ENCODE measurements at places on chromosomes 7 and 10.

- no peak for DNase-seq
Observed at GRCh38 chr10:73512207-73512743, 16.5 kb upstream of the PPP3CB start.

DNA sequence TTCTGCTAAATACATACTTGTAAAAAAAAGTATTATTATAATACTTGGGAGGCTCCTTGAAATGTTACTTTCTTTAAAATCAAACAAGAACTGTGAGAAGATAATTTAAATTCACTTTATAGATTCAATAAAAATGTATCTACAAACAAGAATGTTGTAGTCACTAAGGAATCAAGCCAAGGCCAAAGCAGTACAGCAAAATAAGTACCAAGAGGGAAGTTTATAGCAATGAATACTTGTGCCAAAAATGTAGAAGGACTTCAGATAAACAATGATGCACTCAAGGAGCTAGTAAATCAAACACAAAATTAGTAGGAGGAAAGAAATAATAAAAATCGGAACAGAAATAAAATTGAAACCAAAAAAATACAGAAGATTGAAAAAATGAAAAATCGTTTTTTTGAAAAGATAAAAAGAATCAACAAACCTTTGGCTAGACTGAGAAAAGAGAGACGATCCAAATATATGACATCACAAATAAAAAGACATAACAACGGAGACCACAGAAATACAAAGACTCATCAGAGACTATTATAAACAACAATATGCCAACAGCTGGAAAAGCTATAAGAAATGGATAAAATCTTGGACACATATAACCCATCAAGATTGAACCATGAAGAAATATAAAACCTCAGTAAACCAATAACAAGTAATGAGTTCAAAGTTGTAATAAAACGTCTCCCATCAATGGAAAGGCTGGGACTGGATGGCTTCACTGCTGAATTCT lies 286.0 kb upstream of the TMEM229A start:
- DNase-seq, result peak; percentile 3

- peak; percentile 54 for DNase-seq
Observed at GRCh38 chr7:40008223-40008815, 58.3 kb downstream of the CDK13 start.

DNA sequence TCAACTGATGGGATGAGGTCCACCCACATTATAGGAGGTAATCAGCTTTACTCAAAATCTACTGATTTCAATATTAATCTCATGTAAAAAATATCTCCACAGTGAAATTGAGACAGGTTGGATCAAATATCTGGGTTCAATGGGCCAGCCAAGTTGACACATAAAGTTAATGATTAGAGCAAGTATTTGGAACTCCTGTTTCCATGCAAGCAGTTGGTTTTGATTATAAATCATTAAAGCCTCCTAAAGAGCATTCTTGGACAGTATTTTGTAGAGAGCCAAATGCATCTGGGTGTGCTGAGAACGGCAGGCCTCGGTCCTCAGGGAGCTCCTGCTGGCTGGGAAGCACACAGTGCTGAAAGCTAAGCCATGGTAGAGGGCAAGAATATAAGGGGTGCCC lies 126.9 kb upstream of the BTBD16 start:
- no peak for DNase-seq

GRCh38 chr7:7178081-7178480 lies 4.3 kb upstream of the C1GALT1 start:
- DNase-seq, result no peak

DNA sequence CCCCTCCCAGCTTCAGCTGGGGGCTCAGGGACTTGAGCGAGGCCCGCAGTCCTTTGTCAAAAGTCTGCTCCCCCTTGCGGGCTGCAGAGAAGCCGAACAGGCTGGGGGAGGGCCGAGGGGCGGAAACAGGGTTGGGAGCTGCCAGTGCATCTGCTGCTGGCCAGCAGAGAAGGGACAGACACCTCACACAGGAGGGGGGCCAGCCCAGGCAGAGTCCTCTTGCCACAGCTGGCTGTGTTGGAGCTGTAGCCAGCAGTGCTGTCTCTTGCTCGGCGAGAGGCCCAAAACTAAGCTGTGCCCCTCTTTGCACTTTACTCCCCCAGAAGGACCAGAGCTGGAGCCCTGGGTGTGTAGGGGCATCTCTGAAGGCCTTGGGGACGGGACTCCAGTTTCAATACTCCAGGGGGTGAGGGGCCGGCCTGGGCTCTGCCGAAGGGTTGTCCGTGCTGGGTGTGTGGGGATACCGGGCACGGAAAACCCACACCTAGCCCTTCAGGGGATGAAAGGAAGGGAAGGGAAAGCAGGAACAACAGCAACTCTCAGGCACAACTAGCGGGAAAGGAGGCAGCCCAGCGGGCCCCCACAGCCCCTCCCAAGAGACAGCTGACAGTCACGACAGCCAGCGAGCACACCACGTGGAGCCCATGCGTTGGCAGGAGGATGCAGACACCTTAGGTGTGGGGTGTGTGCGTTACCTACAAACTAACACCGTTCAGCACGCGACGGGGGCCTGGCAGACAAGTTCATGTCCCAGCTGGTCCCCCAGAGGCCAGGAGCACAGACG lies 17.8 kb downstream of the YKT6 start:
- DNase-seq, result no peak

GRCh38 chr7:16365952-16366351 lies 55.4 kb downstream of the CRPPA start:
- DNase-seq, result no peak

GRCh38 chr7:108067844-108068243 lies 62.3 kb downstream of the LAMB4 start:
- DNase-seq, result no peak

- DNase-seq, result no peak
Observed at GRCh38 chr7:151056666-151057505, 811 bp downstream of the CDK5 start.

GRCh38 chr7:130148561-130148960 lies 56.6 kb downstream of the TMEM209 start:
- peak; percentile 27 for DNase-seq

Data from AG04450 (cell line).